ENCODE measurements at places on chromosomes 5 and 9.

DNA sequence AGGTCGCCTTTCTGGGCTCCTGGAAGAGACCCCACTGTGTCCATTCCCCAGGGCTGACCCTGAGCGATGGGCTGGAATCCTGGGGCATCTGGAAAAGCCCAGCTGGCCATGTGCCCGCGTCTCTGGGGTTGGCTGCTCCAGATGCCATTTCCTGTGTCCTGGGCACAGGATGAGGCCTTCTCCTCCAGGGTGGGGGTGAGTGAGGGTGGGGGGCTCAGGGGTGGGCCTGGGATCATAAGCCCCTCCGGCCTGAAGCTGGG is 30.7 kb downstream of the PAEP start:
- DNase-seq, result no peak

DNA sequence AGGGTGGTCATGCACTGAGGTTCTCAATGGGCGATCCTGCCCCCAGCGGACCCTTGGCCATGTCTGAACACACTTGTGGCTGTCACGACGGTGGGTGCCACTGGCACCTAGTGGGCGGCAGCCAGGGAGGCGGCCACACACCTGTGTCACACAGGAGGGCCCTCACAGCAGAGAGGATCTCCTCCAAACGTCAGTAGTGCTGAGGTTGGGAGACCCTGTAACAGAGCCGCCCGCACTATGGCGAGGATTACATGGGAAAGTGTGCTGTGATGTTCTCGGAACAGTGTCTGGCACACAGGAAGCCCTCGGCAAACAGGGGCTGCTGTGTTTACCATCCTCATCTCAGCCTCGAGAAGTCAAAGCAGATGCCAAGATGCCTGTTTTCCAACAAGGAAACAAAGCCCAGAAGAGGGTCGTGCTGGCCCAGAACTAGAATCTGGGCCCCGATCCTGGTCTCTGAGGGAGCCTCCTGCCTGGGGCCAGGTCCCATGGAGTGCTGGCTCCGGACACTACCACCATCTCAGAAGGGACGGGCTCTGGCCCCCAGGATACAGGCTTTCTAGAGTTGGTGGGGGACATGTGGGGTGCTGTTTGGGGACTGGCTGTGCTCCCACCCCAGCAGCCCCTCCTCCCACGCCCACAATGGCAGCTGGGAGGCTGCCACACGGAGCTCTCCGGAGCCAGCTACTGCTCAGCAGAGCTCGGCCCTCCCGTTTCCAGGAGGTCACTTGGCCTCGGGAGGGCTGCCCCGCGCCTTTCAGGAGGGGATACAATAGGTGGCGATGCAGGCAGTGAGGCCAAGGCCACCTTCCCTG is 48.2 kb downstream of the DBH start:
- DNase-seq, result no peak

- DNase-seq, result no peak
These were observed 385.1 kb downstream of the SEMA5A start for GRCh38 chr5:9160747-9161146.

DNA sequence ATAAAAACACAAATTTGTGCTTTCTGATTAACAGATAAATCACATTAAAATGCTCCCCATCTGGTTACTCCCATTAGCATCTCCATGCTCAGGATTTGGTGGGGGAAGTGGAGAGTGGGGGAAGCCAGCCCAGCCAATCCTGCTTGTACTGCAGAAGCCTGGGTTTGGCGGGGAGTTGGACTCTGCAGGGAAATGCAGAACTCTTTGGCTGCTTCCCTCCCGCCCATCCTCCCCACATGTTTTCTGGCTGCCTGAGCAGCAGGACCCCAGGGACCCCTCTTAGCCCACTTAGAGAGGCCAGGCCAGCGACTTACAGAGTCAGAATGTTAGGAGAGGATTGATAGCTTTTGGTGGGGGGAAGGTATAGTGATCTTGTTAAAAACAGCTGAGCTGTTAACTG is 59.5 kb upstream of the FOXI1 start:
- DNase-seq, result no peak

- DNase-seq, result no peak
These were observed 182.4 kb downstream of the NFIB start for GRCh38 chr9:14131356-14132088.

DNA sequence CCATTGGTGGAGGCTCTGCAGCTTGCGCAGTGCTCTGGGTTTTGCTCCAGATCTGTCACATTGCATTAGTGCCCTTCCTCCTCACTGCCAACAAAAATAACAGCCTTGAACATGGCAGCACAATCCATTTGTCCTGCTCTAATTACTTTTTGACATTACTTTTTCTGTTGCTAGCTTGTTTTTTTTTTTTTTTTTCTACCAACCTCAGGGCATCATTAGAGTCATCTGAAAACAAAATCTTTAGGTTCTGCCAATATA is 117.5 kb upstream of the NR5A1 start:
- DNase-seq, result no peak

GRCh38 chr5:139431706-139432105 is 7.6 kb downstream of the DNAJC18 start:
- DNase-seq, result no peak

- DNase-seq, result no peak
These were observed 9.4 kb downstream of the HNRNPAB start for GRCh38 chr5:178213748-178214151.

GRCh38 chr5:115465431-115465830 is 79.1 kb downstream of the FEM1C start:
- DNase-seq, result no peak

GRCh38 chr5:168974082-168974481 is 326.9 kb downstream of the SLIT3 start:
- no peak for DNase-seq

DNA sequence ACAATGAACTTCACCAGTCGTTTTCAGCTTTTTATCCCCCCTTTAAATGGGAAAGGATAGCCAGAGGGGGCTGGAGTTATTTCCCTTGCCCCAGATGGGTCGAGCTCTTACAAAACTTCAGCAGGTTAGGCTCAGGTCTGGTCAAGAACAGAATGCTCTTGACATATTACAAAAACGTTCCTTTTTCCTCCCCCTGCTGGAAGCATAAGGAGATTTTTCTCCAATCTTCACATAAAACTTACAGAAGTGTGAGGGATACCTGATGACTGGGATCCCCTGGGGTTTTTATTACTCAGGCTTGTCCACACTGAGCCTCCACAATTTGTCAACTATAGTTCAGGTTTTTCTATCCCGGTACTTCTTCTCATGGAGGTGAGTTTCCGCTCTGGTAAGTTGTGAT is 60.8 kb downstream of the CSF2 start:
- no peak for DNase-seq

GRCh38 chr9:81824802-81825730 is 103.2 kb upstream of the SPATA31D4 start:
- no peak for DNase-seq

DNA sequence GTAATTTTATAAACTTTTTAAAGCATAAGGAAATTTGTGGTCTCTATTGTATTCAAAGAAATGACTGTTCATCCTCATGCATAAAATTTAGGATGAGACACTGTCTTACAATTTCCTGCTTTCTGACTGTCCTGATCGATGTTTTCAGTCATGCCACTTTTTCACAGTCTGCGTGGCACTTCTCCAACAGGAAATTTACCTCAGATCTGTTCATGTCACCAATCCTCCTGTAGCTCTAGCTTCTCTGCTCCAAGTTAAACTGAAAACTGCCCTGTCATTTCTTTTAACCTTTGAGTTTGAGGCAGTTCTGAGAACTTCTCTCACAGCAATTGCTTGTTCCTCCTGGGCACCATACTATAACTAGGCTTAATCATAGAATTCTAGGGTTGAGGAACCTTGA is 455.1 kb downstream of the EFNA5 start:
- DNase-seq, result no peak

DNA sequence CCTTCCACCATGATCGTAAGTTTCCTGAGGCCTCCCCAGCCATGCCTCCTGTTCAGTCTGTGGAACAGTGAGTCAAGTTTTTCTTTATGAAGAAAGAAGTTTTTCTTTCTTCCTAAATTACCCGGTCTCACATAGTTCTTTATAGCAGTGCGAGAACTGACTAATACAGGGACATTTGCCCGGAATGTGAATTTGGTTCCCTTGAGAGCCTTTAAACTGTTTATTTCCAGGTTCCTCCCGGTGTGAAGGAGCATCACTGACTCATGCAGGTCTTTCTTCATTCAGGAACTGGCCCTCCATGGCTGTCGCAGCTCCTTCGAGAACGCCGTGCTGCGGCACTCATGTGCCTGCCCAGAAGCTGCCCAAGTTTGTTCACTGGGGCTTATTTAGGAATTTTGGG is 87.7 kb downstream of the PTCH1 start:
- DNase-seq, result no peak

DNA sequence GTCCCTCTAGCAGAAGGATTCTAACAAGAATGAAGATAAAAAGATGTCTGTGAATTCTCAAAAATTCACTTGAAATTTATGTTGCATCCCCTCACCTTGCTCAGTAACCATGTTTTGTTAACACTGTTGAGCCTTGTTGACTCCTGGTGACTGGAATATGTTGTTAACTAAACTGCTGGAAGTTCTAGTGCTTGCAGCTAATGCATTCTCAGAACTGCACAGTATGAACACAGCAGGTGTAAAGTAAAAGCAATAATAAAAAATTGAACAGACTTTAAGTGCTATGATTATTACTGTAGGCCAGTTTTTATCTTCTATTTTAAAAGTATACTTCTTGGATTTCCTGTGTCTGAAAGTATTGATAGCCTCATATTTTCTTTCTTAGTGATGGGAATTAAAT is 388.7 kb upstream of the PTPRD start:
- no peak for DNase-seq

DNA sequence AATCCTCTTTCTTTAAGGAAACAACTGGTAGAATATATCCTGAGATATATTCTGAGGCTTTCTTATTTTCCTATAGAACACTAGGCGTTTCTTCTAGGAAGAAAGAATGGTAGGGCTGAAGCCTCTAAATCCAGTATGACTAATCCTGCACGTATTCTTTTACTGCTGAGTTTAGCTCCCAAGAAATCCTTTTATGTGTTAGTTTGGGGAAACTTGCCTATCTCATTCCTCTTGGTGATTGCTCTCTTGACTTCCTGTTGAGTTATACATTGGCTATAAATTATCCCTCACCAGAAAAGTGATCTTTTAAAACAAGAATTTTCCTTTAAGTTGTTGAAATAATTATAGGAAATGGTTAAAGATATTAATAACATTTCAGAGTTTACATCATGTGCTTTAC is 422.9 kb downstream of the TMEM161B start:
- DNase-seq, result no peak

DNA sequence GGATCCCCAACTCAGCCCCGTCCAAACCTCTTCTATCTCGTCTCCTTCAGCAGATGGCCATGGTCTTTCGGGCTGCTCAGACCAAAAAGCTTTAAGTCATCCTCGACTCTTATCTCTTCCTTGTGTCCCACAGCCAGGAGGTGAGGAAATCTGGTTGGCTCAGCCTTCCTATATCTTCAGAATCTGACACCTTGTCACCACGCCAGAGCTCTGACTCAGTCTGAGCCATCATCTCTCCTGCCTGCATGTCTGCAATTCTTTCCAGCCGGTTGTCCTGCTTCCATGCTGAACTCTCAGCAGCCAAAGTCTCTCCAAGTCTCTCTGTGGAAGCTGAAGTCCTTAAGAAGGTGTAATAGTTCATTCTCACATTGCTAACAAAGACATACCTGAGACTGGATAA is 419.3 kb upstream of the ADAMTS16 start:
- no peak for DNase-seq

GRCh38 chr5:172983542-172984243 is at the start of gene ATP6V0E1:
TSS of gene ATP6V0E1 (plus strand) at chr5:172983771. CDS start at chr5:172983861, 90 bp downstream.
- peak; percentile 91 for DNase-seq
